ENCODE measurements at places on chromosomes 7 and 10. TPM values are rescaled to one million over a fixed set of nuclear protein-coding genes. Genes with fewer than 3 reads are reported as not detected.

DNA sequence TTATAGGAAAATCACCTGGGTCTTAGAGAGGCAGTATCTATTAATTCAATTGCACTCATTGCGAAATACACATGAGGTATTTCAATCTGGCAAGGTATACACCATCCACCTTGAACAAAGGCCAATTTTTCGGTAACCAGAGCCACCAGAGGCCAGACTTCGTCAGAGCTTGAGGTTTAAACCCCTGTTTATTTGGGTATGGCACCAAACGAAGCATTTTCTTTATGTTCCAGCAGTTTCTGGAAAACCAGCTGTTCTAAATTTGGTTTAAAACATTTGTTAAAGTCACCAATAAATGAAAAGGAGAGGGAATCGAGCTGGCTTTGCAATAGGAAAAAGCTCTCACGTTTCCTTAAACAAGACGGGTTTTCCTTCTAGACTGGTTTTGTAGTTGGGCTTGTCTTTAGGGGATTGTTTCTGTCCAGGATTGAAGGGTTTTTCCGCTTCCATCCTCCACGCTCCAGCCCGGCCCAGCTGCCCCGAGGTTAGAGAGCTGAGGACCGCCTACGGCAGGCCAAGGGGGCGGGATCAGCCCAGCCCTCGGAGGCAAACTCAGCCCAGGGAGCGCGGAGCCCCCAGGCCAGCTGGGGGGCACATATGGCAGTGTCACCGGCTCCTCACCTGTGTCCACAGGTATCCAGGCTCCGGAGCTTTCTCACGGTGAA, 539.4 kb upstream of the MGMT start:
- DNase-seq, result no peak

GRCh38 chr10:75647675-75648074, 216.3 kb downstream of the LRMDA start:
- no peak for DNase-seq

DNA sequence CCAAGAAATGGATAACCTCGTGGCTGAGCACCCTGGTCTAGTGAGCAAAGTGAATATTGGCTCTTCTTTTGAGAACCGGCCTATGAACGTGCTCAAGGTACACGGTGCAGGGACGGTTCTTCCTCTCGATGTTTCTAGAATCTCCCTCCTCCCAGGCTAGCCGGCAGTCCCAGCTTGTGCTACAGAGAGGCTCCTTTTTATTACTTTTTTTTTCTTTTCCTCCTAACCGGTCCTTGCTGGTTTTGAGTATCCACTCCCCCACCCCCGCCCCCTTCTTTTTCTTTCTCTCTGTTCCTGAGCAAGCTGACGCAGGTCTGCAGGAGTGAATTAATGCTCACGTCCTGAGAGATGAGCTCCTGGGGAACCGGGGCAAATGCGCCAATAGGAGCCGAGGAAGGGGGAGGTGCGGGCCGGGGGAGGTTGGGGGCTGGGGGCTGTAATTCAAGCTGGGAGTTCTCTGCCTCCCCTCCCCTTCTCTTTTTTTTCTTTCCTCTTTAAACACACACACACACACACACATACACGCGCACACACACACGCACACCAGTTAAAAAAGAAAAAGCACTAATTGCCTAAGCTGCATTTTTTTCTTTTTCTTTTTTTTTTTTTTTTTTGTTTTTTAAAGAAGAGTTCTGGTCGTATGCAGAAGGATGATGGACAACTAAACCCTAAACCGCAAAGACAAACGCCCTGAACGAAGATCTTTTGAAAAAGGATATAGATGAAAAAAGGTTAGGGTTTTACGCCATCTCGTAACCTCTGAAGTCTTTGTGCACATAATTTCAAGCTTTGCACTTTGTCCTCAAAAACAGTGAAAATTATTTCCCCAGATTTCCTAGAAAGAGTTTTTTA, 6.6 kb downstream of the CPA2 start:
- peak; percentile 94 for DNase-seq

DNA sequence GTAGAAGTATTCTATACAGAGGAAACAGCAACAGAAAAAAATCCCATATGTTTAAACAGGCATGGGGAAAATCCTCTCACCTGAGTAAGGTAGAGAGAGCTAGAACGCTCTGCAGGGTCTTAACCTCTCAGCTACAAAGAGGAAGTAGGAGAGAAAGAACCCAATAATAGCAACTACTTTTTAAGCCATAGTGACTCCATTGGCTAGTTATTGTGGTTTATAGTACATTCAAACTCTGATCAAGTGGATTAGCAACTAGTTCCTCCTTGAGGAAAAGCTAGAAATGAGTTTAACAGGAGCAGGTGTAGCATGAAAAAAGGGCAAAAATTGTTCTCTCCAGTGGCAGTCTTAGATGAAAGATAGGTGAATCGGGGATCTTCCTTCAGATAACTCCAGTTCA, 89.7 kb downstream of the HGF start:
- no peak for DNase-seq

DNA sequence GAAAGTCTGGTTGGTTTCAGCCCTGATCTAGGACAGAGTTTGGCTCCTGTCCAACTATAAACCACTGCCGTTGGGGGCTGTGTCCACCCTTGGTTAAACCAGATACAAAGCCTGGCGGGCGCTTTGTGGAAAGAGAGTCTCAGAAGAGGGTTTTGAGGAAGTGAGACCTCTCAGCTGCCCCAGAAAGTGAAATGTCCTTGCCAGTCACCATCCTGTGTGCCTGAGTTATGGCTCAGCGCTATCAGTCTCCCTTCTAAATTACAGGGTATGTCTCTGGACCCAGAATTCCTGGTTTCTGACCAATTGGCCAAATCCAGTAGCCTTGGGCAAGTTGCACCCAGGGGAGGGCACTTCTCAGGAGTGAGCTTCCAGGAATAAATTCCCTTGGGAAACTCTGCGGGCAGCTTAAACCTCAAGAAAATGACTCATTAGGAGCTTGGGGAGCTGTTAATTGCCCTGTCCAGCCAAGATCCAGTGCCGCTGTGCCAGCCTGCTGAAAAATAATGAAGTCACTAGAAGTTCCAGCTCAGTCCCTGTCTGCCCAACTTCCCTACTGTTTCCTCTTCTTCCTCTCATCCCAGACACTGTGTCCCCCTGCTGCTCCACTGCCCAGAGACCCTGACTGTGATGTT, 66.7 kb upstream of the PDZD8 start:
- DNase-seq, result peak; percentile 89

GRCh38 chr10:77514870-77515269, 122.7 kb downstream of the KCNMA1 start:
- DNase-seq, result peak; percentile 23

GRCh38 chr7:101169838-101170551, 4.6 kb upstream of the VGF start:
- peak; percentile 54 for DNase-seq

DNA sequence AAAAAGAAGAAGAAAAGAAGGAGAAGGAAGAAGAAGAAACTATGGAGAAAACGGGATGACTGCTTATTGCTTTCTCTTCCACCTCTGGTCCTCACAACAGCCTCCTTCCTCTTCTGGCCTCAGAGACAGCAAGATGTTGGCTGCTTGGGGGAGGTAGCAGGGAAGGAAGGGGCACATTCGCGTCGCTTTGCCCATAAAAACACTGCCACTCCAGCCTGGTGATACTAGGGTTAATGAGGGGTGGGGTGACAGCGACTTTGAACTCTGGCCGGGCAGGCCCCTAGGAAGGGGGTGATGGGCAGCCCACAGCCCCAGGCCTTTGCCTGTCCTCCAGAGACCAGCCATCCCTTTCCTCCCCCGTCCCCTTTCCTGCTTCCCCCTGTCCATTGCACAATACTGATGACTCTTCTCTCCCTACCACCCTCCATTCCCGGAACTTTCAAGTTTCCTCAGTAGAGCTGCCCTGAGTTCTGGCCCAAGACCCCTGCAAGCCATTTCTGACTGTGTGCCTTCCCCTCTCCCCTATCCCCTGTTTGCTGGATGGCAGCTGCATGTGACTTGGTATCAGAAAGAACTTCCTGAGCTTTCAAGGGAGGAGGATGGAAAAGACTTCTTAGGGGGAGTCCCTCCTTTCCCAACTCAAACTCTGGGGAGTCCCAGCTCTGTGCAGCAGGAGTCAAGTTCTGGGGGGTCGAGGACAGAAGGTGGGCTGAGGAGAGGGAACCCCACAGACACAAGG, 2.2 kb upstream of the CUEDC2 start:
- peak; percentile 76 for DNase-seq

DNA sequence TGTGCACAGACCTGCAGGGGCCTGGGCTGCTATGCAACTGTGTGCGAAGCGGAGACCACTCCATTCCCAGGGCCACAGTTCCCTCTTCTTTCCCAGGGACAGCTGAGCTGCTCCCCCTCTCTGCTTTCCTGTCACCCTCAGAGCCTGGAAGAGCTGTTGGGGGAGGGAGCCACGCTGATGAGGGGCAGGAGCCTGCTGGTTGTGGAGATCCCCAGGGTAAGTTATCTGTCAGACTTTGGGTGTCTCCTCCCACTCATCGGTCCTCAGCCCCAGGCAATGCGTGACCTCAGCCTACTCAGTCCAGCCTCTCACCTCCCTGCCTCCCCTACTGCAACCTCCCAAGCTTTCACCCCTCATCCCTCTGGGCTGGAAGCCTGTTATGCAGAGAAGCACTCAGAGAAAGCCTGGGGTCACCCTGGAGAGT, 53.5 kb downstream of the ZNF467 start:
- no peak for DNase-seq

GRCh38 chr7:120743128-120743527, 114.8 kb downstream of the TSPAN12 start:
- DNase-seq, result no peak

DNA sequence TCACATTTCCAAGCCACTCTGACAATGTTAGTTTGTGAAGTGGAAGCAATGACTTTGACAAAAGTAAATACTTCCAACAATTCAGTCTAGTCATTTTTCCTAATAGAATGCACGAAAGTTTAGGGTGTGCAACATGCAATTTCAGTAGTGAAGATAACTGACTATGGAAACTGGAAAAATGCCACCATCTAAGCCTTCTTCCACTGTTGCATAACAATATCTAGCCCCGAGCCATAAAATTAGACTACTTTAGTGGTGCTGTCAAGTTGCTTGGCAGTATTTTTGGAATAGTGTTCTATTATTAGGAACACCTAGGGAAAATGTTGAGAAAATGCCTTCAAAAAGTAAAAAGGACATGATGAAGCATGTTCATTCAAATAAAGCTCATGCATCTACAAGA, 17.9 kb downstream of the SEMA3A start:
- peak; percentile 86 for DNase-seq

- DNase-seq, result no peak
These were observed 140.6 kb upstream of the JCAD start for GRCh38 chr10:30200017-30200415.

Gene MEOX2
- not detected for total RNA-seq

Gene BAIAP2L1
- 9.1 TPM for total RNA-seq

Gene UTF1
- total RNA-seq, result not detected

Gene ANK3
- total RNA-seq, result 5.8 TPM

Gene RBP4
- not detected for total RNA-seq

Gene OR13A1
- total RNA-seq, result not detected
